ENCODE measurements at places on chromosomes 12 and 14.

GRCh38 chr12:107778383-107779025 lies 4.0 kb downstream of the ASCL4 start:
- no peak for DNase-seq

DNA sequence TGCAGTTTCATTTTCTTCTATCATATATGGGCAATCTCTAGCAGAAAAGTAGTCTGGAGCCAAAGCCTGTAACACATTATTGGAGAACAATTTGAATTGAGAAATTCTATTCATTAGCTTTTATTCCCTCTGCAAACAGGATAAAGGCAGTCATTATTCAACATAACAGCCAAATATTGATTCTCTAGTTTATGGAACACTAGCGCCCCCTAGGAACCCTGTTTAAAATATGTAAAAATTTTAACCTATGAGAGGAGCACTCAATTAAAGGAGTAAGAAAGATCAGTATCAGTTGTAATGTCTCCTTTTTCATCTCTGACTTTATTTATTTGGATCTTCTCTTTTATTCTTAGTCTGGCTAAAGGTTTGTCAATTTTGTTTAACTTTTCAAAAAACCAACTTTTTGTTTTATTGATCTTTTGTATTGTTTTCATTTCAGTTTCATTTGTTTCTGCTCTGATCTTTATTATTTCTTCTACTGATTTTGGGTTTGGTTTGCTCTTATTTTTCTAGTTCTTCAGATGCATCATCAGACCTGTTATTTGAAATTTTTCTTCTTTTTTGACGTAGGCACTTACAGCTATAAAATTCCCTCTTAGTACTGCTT lies 4.8 kb upstream of the LMNTD1 start:
- DNase-seq = peak; percentile 21

GRCh38 chr14:30290001-30290400 lies 269.0 kb upstream of the G2E3 start:
- no peak for DNase-seq

DNA sequence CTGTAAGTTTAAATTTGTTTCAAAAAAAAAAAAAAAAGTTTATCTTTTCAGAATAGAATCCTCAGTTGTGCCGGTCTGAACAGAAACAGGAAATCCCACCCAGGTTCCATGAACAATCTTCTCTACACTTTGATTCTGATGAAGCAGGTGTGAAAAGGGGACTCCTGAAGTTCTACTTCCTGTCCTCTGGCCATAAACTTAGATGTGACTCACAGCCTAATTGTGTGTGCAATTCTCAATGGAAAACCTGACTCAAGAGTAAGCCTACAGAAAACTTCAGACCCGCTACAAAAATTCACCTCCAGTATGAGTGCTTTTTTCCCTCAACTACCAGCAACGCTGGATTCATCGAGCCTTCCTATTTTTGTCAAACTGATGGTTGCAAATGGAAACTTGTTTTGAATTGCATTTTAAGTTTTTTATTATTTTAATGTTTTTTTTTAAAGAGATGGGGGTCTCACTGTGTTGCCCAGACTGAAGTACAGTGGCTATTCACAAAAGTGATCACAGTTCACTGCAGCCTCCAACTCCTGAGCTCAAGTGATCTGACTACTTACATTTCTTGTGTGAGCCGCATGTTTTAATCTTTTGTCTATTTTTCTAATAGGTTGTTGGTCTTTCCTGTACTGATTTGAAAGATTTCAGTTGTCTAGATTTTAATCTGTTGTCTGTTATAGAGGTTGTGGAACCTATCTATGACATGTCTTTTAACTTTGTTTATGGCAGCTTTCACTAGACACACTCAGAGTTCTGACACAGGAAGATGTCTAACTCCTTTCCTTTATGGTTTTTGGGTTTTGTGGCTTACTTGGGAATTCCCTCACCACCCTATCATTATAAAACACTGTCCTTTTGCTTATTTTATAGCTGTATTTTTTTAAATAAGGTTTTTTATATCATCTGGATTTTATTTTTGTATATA lies 37.6 kb downstream of the ATG14 start:
- no peak for DNase-seq

GRCh38 chr12:96020314-96021003 lies 14.9 kb downstream of the LTA4H start:
- no peak for DNase-seq
